ENCODE measurements at places on chromosomes 12 and 14. TPM values are rescaled to one million over a fixed set of nuclear protein-coding genes. Genes with fewer than 3 reads are reported as not detected.

The CEP170B gene
- 6.3 TPM for total RNA-seq

The MYO1H gene
- total RNA-seq, result not detected

The CLEC1B gene
- total RNA-seq, result not detected

The MIP gene
- total RNA-seq, result not detected

The LRRC10 gene
- not detected for total RNA-seq

- DNase-seq, result no peak
- no peak overlapping the region for H3K4me3 ChIP-seq
- no peaks in the 10 kb centered on the region for H3K27me3 ChIP-seq
- H3K36me3 ChIP-seq, result no peaks in the 10 kb centered on the region
- no peak overlapping the region for H3K27ac ChIP-seq
Observed at GRCh38 chr12:67617629-67618028, 30.9 kb upstream of the DYRK2 start.

GRCh38 chr12:12586879-12587675 lies 24.4 kb upstream of the DUSP16 start:
- peaks cover 6% of the 10 kb centered on the region for H3K4me1 ChIP-seq
- H3K27me3 ChIP-seq, result peaks cover 9% of the 10 kb centered on the region
- no peak overlapping the region for H3K27ac ChIP-seq
- no peak for DNase-seq
- no peak overlapping the region for H3K4me3 ChIP-seq

GRCh38 chr12:3809357-3810015 lies 56.6 kb upstream of the CRACR2A start:
- no peak for DNase-seq
- no peak overlapping the region for H3K27ac ChIP-seq
- peaks cover 31% of the 10 kb centered on the region for H3K36me3 ChIP-seq
- H3K4me3 ChIP-seq, result no peak overlapping the region

- H3K4me1 ChIP-seq, result peaks cover 56% of the 10 kb centered on the region
- no peaks in the 10 kb centered on the region for H3K27me3 ChIP-seq
- H3K36me3 ChIP-seq, result peaks cover 15% of the 10 kb centered on the region
- H3K27ac ChIP-seq, result peak overlapping the region; percentile 91
- DNase-seq, result no peak
- H3K4me3 ChIP-seq, result no peak overlapping the region
Observed at GRCh38 chr12:47821346-47821706, 1.6 kb upstream of the HDAC7 start.

GRCh38 chr12:62256408-62257096 lies 3.7 kb upstream of the USP15 start:
- peaks cover 25% of the 10 kb centered on the region for H3K36me3 ChIP-seq
- no peak for DNase-seq
- peak overlapping the region; percentile 70 for H3K4me3 ChIP-seq
- H3K27ac ChIP-seq, result peak overlapping the region; percentile 72

GRCh38 chr12:17296882-17297281 lies 690.9 kb upstream of the LMO3 start:
- H3K27me3 ChIP-seq, result no peaks in the 10 kb centered on the region
- H3K27ac ChIP-seq, result no peak overlapping the region
- no peak for DNase-seq
- H3K4me3 ChIP-seq, result no peak overlapping the region
- no peaks in the 10 kb centered on the region for H3K36me3 ChIP-seq

DNA sequence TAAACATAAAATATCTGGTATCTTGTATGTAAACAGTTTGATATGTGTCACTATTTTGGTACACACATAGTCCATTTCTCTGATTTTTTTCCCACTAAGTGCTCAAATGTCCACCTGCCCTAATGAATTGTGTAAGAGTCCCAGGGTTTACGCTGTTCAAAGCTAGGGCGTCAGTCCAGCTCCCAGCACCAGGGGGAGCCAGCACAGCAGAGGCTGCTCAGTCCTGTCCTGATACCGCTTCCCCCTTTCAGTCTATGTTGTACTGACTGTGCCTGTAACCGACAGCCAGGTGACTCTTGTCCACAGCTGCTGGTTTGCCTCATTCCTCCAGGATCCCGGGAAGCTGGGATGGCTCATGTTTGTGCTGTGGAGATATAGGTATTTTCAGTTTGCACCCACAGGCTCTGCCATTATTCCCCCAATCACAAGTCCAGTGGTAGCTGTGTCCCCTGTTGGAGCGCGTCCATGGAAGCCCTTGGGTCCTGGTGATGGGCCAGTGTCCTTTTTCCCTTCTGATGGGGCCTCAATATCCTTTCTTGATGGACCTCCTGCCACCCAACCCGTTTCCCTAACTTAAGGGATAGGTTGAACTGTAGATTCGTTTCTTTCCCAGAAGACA lies 242.0 kb downstream of the NEDD1 start:
- DNase-seq, result peak; percentile 64
- no peak overlapping the region for H3K27ac ChIP-seq
- no peaks in the 10 kb centered on the region for H3K36me3 ChIP-seq
- no peaks in the 10 kb centered on the region for H3K27me3 ChIP-seq

GRCh38 chr12:82527165-82527780 lies 159.4 kb upstream of the TMTC2 start:
- no peak overlapping the region for H3K27ac ChIP-seq
- H3K4me1 ChIP-seq, result no peaks in the 10 kb centered on the region
- no peak for DNase-seq
- no peak overlapping the region for H3K4me3 ChIP-seq
- no peaks in the 10 kb centered on the region for H3K36me3 ChIP-seq
- H3K27me3 ChIP-seq, result peaks cover 13% of the 10 kb centered on the region

DNA sequence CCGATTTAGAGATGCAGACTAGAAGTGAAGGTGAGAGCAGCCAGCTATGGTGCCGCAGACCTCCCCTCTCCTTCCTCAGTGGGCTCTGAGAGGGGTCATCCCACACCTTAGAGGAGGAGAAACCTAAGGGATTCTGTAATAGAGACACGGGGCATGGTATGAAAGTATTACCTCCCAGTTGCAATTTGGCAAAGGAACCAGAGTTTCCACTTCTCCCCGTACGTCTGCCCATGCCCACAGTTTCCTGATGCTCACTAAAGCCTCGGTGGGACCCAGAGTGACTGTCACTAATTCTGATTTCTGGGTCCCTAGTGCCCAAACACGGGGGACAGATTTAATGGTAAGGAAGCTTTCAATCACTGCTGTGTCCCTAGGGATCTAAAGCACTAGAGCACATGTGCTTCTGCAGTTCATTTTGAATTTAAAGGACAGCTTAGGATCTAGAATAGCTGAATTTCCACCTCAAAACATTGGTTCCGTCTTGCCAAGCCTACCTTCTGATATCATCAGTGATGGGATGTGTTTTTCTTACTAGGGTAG lies 44.1 kb downstream of the DAD1 start:
- peaks cover 85% of the 10 kb centered on the region for H3K4me1 ChIP-seq
- no peak for DNase-seq
- H3K27me3 ChIP-seq, result no peaks in the 10 kb centered on the region
- peak overlapping the region; percentile 99 for H3K27ac ChIP-seq

- peak; percentile 16 for DNase-seq
- H3K27ac ChIP-seq, result no peak overlapping the region
- H3K4me1 ChIP-seq, result no peaks in the 10 kb centered on the region
- H3K36me3 ChIP-seq, result no peaks in the 10 kb centered on the region
- H3K27me3 ChIP-seq, result peaks cover 13% of the 10 kb centered on the region
- no peak overlapping the region for H3K4me3 ChIP-seq
Observed at GRCh38 chr12:49937639-49938300, 12.8 kb upstream of the AQP2 start.

DNA sequence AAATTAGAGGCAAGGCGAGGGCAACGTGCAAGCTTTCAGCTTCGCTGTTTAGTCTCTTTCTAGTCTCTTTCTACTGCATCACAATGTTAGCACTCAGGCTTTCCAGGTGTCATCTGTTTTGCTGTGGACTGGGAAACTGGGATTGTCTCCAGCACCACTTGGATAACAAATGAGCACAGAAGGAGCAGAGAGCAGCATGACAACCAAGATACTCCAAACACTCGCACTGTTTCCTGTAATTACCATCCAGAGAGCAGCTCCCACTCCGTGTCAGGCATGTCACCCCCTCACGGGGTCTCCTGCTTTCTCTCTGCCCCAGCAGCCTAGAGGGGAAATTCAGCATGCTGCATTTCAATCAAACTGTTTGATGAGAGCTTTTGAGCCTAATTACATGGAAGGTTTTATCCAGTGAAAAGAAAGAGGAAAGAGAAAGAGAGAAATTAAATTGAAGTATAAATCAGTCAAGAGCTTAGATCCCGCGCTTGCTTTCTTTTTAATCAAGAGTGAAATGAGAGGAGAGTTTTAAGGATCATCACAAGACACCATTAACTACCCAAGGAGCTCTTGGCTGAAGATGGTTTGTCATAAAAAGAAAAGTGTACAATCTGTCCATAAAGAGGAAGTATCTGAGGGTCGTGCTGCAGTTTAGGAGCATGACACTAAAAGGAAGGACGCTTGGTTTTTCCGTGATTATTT lies 917.7 kb downstream of the DIO2 start:
- no peak overlapping the region for H3K4me3 ChIP-seq
- H3K27ac ChIP-seq, result no peak overlapping the region

DNA sequence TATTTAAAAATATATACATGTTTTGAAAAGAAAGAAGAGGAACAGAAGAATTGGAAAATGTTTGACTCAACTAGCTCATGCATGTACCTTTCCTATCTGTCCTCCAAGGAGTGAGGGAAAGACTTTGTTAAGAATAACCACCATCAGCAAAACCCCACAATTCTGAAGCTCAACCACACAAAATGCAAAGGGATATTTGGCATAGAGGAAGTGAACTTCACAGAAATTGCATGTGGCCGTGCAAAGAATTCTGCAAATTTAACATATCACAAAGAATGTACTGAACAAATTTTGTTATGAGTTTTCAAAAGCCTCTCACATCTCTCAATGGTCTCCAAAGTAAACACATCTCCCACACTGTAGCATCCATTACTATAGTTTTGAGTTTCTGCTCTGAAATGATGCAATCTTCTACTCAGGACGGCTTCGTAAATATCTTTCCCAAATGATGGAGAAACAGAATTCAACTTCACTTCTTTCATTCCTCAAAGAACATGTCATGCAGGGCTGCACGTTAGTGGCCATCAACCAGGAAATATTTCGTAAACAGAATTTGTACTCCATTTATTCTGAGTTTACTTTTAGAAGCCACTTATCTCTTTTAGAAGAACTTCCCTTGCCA lies 17.6 kb downstream of the DUSP6 start:
- H3K36me3 ChIP-seq, result peaks cover 10% of the 10 kb centered on the region
- no peaks in the 10 kb centered on the region for H3K27me3 ChIP-seq
- no peak for DNase-seq

- H3K4me1 ChIP-seq, result peaks cover 56% of the 10 kb centered on the region
- DNase-seq, result no peak
- peak overlapping the region; percentile 58 for H3K4me3 ChIP-seq
- peaks cover 21% of the 10 kb centered on the region for H3K36me3 ChIP-seq
Observed at GRCh38 chr12:47722941-47723631, 2.2 kb downstream of the ENDOU start.

DNA sequence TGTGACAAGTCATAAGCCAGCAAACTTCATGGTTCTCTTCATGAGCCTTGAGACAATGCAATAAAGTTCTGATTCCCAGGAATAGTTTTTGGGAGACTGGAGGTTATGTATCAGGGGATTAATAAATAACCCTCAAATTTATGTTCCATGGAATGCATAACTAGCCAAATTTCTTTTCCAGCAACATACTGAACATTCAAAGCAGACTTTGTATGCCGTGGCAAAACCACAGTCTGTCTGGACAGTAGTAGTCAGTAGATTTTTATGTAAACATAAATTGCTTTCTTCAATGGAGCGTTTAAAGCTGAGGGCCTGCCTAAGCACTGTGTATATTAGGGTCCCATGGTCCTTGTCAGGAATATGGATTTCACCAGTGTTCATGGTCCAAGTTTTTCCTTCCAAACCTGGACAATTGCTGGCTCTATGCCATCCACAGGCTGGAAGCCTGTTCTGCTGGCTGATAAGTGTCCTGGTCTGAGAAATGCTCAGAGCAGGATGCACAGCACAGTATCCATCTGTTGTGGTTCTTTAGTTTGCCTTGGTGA lies 144.9 kb downstream of the SRGAP1 start:
- H3K36me3 ChIP-seq, result no peaks in the 10 kb centered on the region
- DNase-seq, result no peak
- H3K4me3 ChIP-seq, result no peak overlapping the region

DNA sequence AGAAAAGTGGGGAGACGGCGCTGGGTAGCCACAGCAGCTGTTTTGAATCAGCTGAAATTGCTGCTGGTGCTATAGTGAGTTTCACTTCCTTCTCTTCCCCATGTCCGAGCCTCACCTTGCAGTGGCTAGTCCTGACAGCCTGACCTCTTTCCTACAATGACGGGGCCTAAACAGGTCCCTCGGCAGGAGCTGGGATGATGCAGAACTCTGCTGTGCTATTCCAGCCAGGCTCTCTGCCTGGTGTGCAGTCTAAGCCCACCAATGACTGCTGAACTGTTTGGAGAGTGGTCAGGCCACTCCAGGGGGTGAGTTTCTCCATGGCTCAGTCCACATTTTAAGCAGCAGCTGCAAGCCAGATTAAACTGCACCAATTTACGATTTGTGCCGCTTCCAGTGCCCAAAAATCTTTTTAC lies 207.3 kb downstream of the TTC7B start:
- H3K27me3 ChIP-seq, result peaks cover 6% of the 10 kb centered on the region
- H3K4me3 ChIP-seq, result no peak overlapping the region
- H3K4me1 ChIP-seq, result peaks cover 2% of the 10 kb centered on the region
- no peak overlapping the region for H3K27ac ChIP-seq
- no peaks in the 10 kb centered on the region for H3K36me3 ChIP-seq
- DNase-seq, result no peak

GRCh38 chr12:116662612-116663144 lies 75.2 kb downstream of the SPRING1 start:
- DNase-seq, result no peak
- no peak overlapping the region for H3K27ac ChIP-seq
- peaks cover 16% of the 10 kb centered on the region for H3K27me3 ChIP-seq

DNA sequence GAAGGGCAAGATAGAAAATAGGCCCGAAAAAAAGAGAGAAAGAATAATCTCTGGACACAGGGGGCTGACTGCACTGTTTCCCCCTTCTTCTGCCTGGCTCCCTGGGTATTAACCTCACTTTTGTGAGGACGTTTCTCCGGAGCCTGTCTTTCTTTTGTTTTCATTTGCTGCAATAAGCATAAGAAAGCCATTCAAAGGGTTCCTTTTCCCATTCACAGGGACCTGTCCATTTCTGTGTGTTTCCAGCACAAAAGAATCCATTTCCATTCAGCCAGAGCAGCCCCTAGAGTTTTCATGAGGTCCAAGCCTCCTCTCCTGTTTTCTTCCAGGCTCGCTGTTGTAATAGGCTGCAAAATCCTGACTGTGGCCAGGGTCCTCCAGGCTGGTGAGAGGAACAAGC lies 16.8 kb downstream of the PLXNC1 start:
- no peak overlapping the region for H3K27ac ChIP-seq
- no peaks in the 10 kb centered on the region for H3K27me3 ChIP-seq
- no peak overlapping the region for H3K4me3 ChIP-seq
- DNase-seq, result no peak
- H3K36me3 ChIP-seq, result peaks cover 34% of the 10 kb centered on the region

Data from activated naive CD8-positive, alpha-beta T cell treated with anti-CD3 and anti-CD28 coated beads, Interleukin-2, amount 10 ng/mL, durations not matched to agents 7 days and 5 days (primary cell).